ENCODE measurements at places on chromosomes 7 and 10.

DNA sequence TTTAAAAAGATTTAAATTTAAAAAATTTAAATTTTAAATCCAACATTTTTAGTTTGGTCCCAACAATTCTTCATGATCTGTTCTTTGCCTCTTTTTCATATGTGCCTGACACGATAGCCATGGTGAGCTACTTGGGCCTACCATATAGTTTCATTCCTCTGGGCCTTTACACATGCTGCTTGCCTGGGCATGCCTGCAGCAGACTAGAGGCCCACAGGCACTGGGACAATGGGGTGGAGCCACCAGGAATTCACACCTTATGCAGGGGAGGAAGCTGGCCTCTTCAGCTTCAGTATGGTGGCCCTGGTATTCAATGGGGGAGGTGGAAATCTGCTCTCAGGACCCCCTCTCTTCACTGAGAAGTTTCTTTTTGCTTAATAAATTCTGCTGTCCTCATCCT is 37.8 kb upstream of the ZNF365 start:
- no peak for DNase-seq

GRCh38 chr7:43697690-43698089 is 31.6 kb downstream of the COA1 start:
- DNase-seq = no peak

GRCh38 chr10:46232666-46233065 is 54.1 kb upstream of the ANTXRL start:
- no peak for DNase-seq

- no peak for DNase-seq
Observed at GRCh38 chr10:132659206-132660091, 121.9 kb downstream of the INPP5A start.

- no peak for DNase-seq
Observed at GRCh38 chr10:121217331-121217730, 366.2 kb downstream of the WDR11 start.

DNA sequence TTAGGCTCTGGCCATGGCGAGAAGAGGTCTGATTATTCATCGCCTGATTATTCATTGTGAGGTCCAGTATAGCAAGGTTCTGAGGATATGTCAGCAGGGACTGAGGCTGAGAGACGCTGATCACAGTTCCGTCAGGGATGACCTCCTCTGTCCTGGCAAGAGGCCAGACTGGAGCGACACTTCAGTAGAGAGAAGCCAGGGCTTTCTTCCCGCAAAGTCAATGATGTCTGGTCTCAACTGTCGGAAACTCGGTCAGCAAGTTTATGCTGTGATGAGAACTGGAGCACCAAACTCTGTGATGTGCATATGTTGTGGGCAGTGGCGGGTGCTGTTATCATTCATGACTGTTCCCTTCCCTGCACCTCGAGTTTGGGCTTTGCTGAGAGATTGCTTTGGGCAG is 29.0 kb upstream of the GNA12 start:
- DNase-seq = no peak

DNA sequence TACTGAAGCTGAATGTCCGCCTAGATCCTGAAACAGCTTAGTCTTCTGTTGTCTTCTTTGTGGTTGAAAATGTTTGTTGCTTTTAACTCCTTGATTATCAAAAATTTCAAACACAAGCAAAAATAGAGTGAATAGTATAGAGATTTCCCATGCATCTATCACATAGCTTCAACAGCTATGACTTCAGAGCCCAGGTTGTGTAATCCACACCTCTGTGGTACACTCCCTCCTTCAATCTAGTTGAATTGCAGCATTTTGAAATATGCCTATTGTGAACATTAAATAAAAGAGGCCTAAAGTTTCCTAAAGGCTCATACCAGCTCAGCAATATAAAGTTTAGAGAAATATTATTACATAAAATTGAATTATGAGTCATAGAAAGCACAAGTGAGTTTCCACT is 204.7 kb upstream of the HDAC9 start:
- DNase-seq = no peak
